ENCODE measurements at places on chromosomes 16 and 17.

DNA sequence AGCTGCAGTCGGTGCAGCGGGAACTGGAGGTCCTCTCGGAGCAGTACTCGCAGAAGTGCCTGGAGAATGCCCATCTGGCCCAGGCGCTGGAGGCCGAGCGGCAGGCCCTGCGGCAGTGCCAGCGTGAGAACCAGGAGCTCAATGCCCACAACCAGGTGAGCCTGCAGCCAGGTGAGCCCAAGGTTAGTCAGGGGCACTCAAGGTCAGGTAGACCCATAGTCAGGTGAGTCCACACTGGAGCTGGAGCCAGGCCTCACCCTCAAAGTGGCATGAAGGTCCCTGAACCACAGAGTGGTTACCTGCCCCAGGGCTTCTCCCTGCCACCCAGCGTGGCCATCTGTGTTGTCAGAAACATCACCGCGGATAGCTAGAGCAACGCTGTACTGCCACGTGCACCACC lies 32.2 kb downstream of the PLD6 start:
- DNase-seq, result no peak

- DNase-seq, result no peak
Measured at GRCh38 chr16:54652201-54652770, 278.4 kb upstream of the IRX5 start.

GRCh38 chr17:34051046-34051445 lies 204.0 kb upstream of the CCL2 start:
- DNase-seq, result no peak

DNA sequence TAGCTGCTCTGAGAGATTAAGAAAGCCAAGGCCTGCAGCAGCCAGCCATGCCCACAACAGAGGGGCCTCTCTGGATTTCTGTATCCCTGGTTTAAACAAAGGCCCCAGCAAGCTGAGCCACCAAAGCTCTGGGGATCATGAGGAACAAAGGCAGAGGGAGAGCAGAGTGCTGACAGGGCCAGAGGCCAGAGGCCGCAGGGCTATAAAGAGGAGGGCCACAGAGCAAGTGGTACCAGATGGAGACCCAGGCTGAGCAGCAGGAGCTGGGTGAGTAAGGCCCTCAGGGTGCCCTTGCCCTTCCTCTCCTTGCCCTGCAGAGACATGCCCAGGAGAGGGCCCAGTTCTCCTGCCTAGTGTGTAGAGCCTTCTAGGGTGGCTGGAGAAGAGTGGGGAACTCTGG lies at the start of gene CRYBA1:
Gene CRYBA1 (plus strand): TSS at position 232 of the 400 bp plus-strand sequence. CDS start 5 bp downstream, at position 237.
- DNase-seq, result no peak

GRCh38 chr17:76927577-76927976 lies 59.4 kb downstream of the MGAT5B start:
- DNase-seq, result no peak

GRCh38 chr17:29251184-29251583 lies 4.5 kb downstream of the CRYBA1 start:
- no peak for DNase-seq

DNA sequence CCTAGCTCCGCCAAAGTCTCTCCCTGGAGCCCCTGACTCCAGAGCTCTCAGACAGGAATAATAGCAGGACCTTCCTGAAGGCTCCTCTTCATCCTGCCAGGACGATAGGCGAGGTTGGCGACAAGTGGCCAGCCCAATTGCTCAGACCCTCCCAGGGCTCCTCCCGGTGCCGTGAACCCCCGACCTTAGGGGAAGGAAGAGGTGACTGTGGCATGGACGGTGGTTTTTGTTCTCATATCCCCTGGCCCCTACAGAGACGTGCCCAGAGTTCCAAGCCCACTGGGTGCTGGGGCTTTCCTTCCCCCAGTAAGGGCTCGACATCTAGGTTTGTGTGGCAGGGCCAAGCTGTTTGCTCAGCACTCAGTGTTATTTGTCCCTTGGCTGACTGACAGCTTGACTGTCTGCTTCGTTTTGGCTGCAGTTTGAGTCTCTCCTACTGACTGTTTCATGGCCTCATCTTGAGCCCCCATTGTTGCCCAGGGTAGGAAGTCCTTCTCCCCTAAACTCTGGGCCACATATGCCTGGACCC lies 4.6 kb upstream of the ADCY7 start:
- DNase-seq, result no peak

DNA sequence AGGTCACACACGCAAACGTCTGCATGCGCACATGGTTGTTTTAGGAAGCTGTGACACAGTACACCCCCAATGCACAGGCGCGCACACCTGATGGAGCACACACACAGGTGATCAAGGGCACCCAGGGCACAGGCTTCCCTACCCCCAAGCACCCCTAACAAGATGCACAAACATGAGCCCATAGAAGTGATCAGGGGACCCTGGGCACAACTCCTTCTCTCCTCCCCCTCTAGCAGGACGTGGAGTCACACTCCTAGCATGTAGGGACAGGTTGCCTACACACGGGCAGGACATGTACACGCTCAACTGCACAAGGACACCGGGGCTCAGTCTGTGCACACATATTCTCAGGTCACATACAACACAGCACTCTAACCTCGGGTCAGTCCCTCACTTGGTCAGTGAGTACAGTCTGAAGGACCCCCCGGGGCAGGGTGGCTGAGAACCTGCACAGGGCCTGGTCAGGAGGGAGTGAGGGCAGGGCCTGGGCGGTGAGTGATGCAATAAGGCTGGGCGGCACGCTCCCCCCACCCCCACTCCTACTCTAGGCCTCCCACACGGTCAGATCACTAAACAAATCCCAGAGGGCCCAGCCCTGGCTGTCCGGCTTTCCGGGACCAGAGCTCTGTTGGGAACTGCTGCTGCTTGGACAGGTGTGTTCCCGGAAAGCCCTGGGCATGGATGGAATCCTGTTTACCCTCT lies 751 bp upstream of the DOC2B start:
- DNase-seq, result no peak

GRCh38 chr17:5897275-5897911 lies 172.8 kb upstream of the WSCD1 start:
- no peak for DNase-seq

GRCh38 chr16:19829844-19830692 lies 54.6 kb downstream of the GPRC5B start:
- DNase-seq, result no peak

GRCh38 chr17:68450391-68450790 lies 6.9 kb downstream of the WIPI1 start:
- no peak for DNase-seq

- no peak for DNase-seq
Measured at GRCh38 chr17:78082988-78083387, 45.6 kb downstream of the TMC6 start.

- no peak for DNase-seq
Measured at GRCh38 chr16:82135844-82136243, 34.2 kb downstream of the MPHOSPH6 start.

DNA sequence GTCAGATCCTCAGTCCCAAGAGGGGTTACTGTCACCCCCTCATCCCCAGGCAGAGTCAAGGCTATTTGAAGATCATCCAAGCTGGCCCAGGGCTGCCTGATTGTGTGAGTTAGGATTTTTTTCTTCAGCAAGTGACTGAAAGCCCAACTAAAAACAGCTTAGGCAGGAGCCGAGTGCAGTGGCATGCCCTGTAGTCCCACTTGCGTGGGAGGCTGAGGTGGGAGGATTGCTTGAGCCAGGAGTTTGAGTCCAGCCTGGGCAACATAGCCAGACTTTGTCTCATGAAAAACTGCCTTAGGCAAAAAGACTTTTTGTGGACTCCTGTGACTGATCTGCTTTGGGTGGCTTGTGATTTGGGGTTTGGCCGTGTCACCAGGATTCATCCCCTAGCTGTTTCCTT lies 19.9 kb downstream of the PGS1 start:
- DNase-seq, result no peak

DNA sequence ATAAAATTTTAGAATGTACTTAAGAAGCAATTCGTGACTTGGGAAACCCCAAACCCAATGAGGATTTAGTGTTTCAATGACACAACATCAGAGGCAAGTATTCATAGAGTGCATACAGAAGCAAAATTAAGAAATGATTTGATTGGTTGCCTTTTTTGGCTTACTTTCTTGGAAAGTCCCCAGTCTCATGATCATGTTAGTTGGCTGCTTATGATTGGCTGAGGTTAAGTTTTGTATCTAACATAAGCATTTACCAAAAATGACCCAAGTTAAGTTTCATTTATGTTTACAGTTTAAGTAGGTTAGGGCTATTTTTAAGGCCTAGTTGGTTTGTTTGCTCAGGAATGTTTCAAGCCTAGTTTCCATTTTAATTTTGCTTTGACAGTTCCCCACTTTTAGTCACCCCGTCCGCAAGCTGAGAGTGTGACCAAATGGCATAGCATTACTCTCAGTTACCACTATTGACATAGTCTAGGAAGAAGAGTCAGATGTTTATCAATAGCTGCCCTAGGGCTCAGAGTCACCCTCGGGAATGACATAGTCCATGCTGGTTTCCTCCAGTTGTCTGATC lies 36.2 kb downstream of the DGKE start:
- no peak for DNase-seq

GRCh38 chr17:27976331-27976730 lies 66.1 kb upstream of the NLK start:
- no peak for DNase-seq

Data from T-helper 1 cell (primary cell).